ENCODE measurements at places on chromosomes 1 and 21. TPM values are rescaled to one million over a fixed set of nuclear protein-coding genes. Genes with fewer than 3 reads are reported as not detected.

The CR1L gene
- not detected for total RNA-seq

The TRIM67 gene
- not detected for total RNA-seq

The MYOG gene
- not detected for total RNA-seq

The AK5 gene
- total RNA-seq: 73.3 TPM

The BRDT gene
- total RNA-seq: not detected

DNA sequence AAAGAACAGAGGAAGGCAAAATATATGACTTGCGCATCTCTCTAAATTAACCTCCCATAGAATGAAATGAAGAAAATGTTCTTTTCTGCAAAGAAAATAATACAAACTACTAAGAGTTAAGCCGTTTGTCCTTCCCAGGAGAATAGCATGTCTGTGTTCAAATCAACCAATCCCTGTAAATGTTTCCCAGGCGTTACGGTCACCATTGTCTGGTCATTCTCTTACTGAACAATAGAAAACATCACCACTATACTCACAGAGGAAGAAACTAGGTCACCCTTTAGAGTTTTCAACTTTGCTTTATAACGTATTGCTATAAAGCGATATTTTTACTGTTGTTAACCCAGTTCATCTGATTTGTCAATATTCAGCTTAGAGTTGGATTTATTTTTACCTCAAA lies 34.1 kb downstream of the COL11A1 start:
- no peak for DNase-seq

GRCh38 chr1:198316546-198317100 lies 159.8 kb downstream of the NEK7 start:
- DNase-seq: no peak

- no peak for DNase-seq
Measured at GRCh38 chr1:216186141-216186540, 237.1 kb downstream of the USH2A start.

DNA sequence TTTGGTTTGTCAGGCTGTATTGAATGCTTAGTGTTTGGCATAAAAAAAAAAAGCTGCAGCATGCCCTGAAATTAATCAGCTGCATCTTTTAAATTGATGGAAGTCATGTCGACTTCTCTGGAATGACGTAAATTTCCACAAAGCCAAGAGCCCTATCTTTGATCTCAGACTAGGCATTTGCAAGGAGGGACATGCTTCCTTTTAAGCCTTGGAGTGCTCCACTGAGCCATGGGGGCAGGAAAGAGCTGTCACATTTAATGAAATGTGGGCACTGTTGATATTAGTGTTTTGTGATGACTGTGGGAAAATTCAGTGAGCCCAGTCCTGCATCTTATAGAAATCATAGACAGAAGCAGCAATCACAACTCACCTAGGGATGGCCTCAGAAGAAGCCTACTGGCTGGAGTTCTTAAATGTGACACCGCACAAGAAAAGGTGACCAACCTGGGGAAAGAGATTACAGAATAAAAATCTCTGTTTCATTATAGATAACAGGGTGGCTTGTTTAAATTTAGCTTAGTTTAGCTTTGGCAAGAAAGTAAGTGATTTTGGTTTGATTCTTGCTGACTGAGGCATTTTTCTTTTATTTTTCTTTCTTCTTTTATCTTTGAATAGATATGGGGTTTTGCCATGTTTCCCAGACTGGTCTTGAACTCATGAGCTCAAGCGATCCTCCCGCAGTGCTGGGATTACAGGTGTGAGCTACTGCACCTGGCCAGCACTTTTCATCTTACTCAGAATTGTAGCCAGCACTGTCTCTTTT lies 188.2 kb downstream of the HHAT start:
- DNase-seq: no peak

DNA sequence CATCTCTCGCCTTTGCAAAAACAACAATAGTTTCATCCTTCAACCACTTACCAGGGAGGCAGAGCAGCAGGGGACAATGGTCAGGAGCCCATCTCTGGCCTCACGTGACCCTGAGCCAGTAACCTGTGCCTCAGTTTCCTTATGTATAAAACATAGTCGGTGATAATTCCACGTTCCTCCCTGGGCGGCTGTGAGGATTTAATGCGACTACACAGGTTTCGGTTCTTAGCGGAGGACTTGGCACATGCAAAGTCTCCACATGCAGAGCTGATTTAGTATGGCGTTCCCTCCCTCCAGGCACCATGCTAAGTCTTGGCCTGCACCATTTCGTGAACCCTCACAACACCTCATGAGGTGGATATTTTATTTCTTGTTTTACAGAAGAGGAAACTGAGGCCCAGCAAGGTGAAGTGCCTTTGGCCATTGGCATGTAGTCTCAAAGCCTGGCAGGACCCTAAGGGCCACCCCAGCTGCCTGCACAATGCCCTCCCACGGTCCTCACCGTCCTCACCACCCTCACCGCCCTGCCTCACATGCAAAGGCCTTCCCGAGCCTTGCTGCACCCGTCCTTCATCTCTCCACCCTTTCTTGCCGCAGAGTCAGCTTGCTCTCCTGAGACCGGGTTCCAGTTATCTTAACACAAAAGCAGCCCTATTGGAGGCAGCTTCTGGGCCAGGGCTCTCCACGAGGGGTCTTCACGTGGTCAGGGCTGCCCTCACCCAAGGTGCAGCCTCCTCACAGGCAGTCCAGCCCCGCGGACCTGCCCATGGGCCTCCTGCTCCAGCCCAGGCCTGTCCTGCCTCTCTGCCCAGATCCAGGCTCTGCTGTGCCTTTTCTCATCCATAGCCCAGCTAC lies 48.9 kb downstream of the SYF2 start:
- DNase-seq: no peak

DNA sequence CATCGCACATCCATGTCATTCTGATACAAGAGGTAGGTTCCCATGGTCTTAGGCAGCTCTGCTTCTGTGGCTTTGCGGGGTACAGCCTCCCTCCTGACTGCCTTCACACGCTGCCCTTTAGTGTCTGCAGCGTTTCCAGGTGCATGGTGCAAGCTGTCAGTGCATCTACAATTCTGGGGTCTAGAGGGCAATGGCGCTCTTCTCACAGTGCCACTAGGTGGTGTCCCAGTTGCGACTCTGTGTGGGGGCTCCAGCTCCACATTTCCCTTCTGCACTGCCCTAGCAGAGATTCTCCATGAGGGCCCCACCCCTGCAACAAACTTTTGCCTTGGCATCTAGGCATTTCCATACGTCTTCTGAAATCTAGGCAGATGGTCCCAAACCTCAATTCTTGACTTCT lies 138.2 kb upstream of the BRINP3 start:
- no peak for DNase-seq

- DNase-seq: no peak
Measured at GRCh38 chr1:164320790-164321731, 237.9 kb upstream of the PBX1 start.

- DNase-seq: no peak
Measured at GRCh38 chr1:198970916-198971315, 332.1 kb downstream of the PTPRC start.

GRCh38 chr1:109298666-109299557 lies 7.9 kb downstream of the MYBPHL start:
- DNase-seq: peak; percentile 89

GRCh38 chr1:219358080-219358479 lies 184.4 kb downstream of the LYPLAL1 start:
- DNase-seq: no peak

DNA sequence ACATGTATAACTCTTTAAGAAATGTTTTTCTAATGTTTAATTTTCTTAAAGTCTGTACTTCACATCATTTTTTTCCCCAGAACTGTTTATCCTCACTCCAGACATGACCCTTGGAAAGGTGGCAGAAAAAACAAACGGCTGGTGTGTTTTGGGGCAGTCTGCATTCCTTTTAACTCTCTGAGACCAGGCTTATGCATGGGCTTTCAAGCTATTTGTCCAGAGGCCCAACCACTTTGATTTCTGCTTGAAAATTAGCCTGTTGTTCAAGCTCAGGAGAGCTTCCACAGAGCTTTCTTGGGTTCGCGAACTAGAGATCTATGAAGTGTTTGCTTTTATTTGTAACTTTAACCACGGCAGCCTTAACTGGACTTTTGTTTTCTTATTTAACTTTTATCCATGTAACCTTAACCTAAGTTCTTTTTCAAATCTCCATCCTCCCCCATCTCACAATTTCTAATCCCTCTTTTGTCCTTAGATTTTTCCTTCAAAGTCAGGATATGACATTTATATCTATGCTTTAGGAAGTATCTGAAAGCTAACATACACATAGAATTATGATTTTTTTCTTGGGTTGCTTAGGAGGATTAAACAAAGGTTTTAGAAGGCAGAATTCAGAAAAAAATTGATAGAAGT lies 111.8 kb downstream of the FGGY start:
- DNase-seq: no peak

- no peak for DNase-seq
Measured at GRCh38 chr1:116345843-116346242, 27.2 kb upstream of the ATP1A1 start.

DNA sequence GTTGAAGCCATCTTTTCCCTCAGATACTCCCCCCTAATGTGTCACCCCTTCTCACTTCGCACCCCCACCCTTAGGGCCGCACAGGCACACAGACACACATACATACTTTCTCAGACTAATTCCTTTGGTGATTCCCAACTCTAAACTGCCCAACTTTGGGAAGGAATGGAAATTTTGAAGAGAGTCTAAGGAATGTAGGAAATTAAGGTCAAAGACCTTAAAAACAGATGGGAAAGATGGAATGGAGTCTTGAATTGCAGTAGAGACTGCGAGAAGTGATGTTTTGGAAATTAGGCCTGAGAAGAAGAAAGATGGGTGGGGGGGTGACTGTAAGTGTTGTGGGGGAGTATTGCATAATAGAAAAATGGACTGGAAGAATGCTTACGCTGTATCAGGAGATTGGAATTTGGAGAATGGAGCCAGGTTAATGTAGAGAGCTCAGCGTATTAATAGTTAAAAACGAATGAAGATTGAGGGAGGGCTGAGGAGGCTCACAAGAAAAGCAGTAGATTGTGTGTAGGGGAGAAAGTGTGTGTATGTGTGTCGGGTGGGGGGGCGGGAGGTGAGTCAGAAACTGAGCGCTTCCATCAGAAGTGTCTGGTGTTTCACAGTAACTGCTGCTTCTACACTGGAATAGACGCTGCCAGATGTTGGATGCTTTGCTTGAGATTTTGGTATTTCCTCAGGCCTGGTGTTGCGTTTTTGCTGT lies 1.7 kb downstream of the PIP5K1A start:
- peak; percentile 81 for DNase-seq
